Stimulated activated CD4-positive, alpha-beta T cell treated with anti-CD3 and anti-CD28 coated beads, Interleukin-4, amount 100 ng/mL, for 1 hour (primary cell): ENCODE measurements at places on chromosomes 3 and 15.

- DNase-seq = no peak
Measured at GRCh38 chr3:101976473-101976872, 127.2 kb downstream of the NFKBIZ start.

- DNase-seq = no peak
Measured at GRCh38 chr3:129087138-129087702, 26.6 kb downstream of the GP9 start.

DNA sequence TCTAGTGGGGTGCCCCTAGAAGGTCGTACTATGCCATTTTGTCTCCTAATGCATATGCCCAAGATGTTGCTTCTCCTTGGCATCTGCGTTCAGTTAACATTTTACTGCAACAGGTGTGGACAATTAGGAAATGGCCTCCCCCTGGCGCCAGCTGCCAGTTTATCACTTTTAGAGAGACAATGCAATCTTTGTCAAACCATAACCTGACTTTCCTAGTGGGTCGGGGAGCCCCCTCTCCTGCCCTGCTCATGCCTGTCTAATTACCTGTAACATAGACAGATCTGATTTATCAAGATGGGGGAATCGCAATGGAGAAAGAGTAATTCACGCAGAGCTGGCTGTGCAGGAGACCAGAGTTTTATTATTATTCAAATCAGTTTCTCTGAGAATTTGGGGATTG lies 353.7 kb upstream of the SGO1 start:
- no peak for DNase-seq

- no peak for DNase-seq
Measured at GRCh38 chr3:33186524-33187367, 31.9 kb downstream of the SUSD5 start.

DNA sequence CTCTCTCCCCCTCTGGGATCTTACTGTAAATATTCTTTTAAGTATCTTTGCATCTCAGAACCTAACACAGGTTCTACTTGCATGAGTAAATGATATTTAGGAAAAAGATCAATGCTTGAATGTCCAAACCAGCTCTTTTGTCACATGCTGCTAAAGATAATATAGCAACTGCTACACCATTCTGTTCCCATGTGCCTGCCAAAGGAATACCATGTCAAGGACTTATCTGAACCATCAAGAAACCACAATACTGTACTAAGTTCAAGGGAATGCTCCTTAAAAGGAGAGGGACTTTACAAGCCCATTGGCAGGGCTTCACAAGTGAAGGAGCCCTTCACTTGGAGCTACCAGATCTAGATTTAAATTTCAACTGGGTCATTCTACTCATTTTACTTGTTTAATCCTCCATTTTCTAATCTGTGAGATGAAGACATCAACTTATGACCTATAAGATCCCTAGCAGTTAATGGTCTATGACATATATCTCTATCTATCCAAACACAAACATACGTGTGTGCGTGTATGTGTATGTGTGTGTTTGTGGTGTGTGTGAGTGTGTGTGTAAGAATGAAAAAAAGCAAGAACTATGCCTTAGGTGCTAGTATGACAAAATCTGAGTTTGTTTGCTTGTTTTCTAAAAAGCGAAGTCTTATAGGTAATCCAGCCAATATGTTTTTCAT lies 13.0 kb upstream of the SEC62 start:
- no peak for DNase-seq
